Neuronal stem cell (in vitro differentiated cells): ENCODE measurements at places on chromosomes 16 and 17.

- DNase-seq: no peak
Measured at GRCh38 chr17:35069311-35069710, 5.8 kb upstream of the RFFL start.

- DNase-seq: no peak
Measured at GRCh38 chr17:56222255-56222654, 69.0 kb downstream of the ANKFN1 start.

DNA sequence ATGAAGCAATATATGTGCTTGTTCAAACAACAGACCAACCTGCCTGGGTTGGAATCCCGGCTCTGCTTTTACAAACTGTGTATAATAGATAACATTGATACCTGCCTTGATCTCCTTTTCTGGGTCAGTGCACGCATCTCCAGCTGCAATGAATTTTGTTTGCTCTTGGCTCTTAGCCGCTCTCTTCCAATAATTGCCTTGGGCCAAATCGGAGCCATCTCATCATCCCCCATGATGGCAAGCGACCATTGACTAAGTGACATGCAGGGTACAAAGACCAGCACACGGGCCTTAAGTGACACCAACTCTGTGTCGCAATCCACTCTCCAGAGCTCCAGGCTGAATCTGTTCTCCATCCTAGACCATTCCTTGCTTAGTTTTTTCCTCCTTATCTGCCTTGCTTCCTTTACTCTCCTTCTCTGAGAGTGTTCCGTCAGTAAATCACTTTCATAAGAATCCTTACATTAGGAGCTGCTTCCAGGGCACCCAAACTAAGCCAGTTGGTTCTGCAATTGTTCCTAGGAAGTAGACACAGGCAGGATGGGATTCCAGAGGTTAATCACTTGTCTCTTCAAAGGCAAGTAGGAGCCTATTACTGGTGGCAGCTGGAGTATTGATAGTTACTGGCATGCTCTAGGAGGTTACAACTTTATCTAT, 134.2 kb downstream of the ABCA8 start:
- DNase-seq: no peak

DNA sequence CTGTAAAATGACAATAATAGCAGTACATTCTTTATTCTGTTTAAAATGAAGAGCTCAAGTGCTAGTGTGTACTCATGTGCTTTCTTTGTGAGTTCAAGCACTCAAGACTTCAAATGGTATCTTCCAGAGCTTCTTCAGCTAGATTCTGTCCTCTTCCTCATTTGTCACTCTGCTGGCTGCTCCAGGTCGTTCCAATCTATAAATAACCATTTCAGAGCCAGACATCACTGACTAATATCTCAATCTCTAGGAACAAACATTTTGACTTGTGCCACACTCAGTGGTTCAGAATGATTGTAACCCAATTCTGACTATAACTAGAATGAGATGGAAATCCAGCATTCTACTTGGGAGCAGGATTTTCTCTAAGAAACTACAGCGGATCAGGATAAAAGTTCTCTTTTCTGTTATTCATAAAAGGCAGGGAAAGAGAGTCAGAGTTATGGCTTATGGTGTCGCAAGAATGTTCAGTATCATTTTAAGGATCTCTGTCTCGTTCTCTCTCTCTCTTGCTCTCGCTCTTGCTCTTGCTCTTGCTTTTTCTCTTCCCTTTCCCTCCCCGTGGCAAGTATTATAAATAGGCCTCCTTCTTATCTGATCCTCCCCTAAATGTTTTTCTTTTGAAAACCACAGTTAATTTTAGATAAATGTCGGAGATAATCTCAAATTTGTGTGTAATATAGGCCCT, 116.3 kb upstream of the MAF start:
- no peak for DNase-seq

- DNase-seq: no peak
Measured at GRCh38 chr16:81499576-81500380, 55.2 kb downstream of the CMIP start.

DNA sequence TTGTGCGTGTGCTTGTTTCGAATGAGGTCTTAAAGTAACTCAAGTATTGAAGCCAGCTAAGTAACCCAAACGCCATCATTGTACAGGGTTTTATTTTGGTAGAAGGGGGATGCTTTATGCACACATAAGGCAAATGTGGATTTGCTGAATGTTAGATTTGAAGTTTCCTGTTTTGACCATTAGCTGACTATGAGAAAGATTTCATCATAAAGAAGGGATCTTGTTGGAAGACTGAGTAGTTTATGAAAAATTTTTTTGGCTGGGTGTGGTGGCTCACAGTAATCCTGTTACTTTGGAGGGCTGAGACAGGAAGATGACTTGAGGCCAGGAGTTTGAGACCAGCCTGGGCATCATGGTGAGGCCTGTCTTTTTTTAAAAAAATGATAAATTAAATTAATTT, 10.0 kb upstream of the ZFP3 start:
- DNase-seq: no peak

- peak; percentile 52 for DNase-seq
Measured at GRCh38 chr16:78957317-78958100, 643.0 kb downstream of the MAF start.

- no peak for DNase-seq
Measured at GRCh38 chr17:33416131-33416530, 123.0 kb upstream of the ASIC2 start.

- no peak for DNase-seq
Measured at GRCh38 chr17:69427486-69428197, 13.1 kb downstream of the MAP2K6 start.

GRCh38 chr17:36089339-36089865, 541 bp downstream of the CCL3 start:
- no peak for DNase-seq

DNA sequence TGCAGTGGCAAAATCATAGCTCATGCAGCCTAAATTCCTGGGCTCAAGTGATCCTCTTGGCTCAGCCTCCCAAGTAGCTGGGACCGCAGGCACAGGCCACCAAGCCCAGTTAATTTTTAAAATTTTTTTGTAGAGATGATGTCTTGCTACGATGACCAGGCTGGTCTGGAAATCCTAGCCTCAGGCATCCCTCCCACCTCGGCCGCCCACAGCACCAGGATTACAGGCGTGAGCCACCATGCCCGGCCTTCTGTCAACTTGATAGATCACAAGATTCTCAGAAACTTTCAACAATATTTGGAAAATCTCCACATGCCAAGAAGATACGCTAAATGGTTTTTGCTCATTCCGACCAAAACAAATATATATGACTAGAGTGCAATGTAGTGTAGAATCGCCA, 111.0 kb downstream of the ADCY9 start:
- DNase-seq: no peak

GRCh38 chr16:13238182-13238581, 336.8 kb downstream of the SHISA9 start:
- DNase-seq: no peak

DNA sequence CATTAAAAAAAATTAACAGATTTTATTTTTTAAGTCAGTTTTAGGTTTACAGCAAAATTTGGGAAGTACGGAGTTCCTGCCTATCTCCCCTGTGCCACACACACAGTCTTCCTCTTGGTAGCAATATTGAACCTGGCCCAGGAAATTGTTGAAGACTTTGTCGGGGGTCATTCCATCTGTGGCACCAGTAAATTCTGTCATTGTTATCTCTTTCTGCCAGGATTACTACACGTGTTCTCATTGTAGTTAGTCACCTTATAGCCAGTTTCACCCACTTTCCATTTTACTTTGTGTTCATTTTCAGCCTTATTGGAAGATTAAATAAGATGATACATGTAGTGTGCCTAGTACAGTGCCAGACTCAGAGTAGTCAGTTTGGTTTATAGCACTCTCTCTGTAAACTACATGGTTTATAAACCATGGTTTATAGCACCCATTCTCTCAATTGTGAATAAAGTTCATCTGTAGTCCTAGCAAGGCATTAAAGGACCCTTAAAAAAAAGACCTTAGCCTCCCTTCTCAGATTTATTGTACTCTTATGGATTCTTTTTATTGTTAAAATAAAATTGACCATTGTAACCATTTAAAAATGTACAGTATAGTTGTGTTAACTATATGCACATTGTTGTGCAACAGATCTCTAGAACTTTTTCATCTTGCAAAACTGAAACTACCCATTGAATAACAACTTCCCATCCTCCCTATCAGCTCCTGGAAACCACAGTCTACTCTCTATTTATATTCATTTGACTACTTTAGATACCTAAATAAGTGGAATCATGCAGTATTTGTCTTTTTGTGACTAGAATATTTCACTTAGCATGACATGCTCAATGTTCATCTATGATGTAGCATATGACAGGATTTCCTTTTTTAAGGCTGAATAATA, 36.1 kb downstream of the NLK start:
- DNase-seq: no peak

- no peak for DNase-seq
Measured at GRCh38 chr16:11551842-11552241, 34.9 kb downstream of the LITAF start.

DNA sequence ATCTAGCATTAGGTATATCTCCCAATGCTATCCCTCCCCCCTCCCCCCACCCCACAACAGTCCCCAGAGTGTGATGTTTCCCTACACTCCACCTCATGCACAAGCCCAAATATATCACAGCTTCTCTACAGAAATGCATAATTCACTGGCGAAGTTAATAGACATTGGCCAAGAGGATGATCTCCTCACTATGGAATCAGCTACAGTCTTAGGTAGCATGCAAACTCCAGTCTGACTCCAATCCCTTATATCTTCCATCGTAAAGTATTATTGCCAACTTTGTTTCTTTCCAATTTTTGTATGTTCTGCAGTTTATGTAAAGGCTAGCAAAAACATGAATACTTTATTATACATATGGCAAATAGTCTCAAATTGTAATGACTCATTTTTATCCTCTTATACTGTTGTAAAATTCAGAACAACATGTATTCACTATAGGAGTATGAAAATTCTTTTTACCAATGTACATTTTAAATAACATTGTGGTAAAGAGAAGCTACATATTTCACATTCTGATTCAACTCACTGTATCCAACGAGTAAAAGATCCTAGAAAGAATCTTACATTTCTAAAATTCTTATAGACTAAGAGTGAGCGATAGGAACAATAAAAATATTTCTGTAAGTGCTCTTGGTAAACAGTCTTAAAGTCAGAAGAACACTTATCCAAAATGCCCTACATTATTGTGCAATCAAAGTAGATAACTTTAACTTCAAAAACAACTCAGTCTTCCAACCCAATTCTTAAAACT, 871 bp downstream of the ABCA8 start:
- no peak for DNase-seq

GRCh38 chr17:27771586-27771985, 28.7 kb downstream of the NOS2 start:
- no peak for DNase-seq

- DNase-seq: no peak
Measured at GRCh38 chr17:31390748-31391495, 553 bp upstream of the RAB11FIP4 start.

DNA sequence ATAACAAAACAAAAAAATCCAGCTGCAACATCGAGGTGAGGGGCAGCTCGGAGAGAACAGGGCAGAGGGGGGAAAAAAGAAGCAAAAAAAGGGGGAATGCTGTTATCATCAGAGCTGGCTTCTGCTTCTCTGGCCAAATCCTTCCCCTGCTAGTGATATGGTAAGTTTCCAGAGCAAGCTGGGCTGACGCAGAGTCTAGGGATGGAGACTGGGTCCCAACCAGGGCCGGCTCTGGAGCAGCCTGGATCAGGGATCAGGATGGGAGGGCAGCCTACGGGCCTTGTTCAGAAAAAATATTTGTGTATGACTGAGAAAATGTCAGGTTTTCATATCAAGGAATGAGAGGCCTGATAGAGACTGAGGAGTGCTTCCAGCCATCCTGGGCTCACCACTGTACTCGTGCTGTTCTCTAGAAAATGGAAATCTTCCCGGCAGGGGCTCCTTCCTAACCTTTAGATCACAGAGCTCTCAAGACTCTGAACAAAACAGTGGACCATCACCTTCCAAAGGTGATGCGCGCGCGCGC, 726 bp upstream of the C1QTNF1 start:
- DNase-seq: no peak

DNA sequence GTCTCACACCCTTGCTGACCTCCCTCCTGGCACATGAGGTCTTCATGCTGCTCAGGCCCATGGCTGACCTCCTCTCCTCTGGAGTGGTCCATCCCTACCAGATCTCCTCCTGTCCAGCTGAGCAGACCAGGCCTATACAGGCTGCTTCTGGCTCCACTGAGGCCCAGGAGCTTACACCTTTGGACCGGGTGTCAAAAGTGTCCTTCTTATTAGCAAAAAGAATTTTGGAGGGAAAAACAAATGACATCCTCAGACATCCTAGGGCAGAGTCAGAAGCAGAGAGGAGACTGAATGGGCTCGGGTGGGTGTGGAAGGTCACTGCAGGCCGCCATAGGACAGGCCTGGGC, 38.1 kb downstream of the WSB1 start:
- DNase-seq: no peak

- no peak for DNase-seq
Measured at GRCh38 chr17:8574687-8575086, 55.8 kb downstream of the MYH10 start.

DNA sequence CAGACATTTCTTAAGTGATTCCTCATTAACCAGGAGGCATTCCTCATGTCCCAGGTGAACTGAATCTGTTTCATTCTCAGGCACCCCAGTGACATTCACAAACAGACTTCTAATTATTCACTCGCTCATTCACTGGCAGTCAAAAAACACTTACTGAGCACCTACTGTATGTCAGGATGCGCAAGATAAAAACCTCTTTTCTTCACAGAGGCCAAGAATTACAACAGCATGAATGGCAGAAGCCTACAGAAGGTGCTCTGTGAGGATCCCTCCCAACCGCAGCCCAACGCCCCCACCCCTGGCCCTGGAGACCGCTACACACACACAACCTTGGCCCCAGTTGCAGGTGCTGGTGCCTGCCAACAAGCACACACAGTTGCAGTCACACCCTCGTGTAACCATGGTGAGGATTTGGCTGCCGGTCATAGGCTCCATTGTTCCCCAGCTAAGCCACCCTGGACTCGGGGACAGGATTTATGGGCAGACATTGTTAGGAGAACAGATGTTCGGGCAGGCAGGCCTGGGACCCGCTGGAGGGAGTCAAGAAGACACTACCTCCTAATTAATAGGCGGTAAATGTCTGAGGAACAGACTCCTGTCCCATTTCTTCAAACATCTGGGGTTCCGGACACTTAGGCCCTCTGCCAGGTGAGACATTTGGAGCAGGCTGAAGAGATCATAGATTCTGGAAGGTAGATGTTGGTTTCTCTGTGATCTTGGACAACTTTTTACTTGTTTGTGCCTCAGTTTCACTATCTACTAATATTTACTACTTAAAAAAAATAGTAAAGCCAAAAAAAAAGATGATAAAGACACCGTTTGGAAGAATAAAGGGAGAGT, 43.2 kb downstream of the CUEDC1 start:
- DNase-seq: peak; percentile 73
